ENCODE measurements at places on chromosomes 11 and 22. TPM values are rescaled to one million over a fixed set of nuclear protein-coding genes. Genes with fewer than 3 reads are reported as not detected.

DNA sequence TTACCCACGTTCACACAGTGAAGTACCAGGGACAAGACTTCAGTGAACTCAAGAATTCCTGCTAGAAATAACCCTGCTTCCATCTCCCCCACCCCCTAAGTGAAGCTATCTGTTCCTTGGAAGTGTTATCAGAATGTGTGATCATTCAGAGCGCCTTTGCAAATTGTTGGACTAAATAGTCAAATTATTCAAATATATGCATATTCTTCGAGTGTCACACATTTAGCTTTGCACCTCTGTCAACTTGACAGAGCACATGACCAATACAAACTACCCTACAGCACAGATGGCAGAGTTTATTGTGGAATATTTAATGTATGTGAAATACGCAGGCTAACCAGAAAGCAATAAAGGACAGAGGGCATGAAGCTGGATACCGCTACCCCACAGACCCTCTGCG is 2.6 kb upstream of the BDNF start:
- no peak for DNase-seq

Gene TXNRD2
- 40.7 TPM for total RNA-seq

Gene CST6
- 23.7 TPM for total RNA-seq

DNA sequence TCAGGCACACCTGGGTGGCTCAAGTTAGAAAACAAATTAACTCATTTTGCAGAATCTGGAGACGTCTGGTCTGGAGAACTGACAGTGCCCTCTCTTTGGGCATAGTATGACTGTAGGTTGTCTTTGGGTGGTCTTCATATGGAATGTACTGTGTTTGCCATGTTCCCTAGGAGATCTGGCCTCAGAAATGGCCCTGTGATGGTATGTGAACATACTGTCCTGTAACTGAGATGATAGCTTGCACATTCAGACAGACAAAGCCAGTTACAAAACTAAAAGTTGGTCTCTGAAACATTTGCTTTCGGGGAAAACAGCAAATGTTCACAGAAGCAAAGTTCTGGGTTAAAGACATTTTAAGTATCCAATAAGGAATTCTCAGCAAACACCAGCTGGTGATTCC is 29.7 kb downstream of the CD44 start:
- no peak for DNase-seq

Gene ADAMTS8
- total RNA-seq, result 39.1 TPM

GRCh38 chr11:62560566-62561103 is 13.1 kb downstream of the EEF1G start:
- DNase-seq, result peak; percentile 88

- peak; percentile 90 for DNase-seq
Measured at GRCh38 chr11:119206511-119207414, 624 bp downstream of the CBL start.

GRCh38 chr22:24125941-24126340 is 55.3 kb upstream of the SUSD2 start:
- no peak for DNase-seq

- DNase-seq, result no peak
Measured at GRCh38 chr22:39301926-39302325, 17.5 kb downstream of the RPL3 start.

DNA sequence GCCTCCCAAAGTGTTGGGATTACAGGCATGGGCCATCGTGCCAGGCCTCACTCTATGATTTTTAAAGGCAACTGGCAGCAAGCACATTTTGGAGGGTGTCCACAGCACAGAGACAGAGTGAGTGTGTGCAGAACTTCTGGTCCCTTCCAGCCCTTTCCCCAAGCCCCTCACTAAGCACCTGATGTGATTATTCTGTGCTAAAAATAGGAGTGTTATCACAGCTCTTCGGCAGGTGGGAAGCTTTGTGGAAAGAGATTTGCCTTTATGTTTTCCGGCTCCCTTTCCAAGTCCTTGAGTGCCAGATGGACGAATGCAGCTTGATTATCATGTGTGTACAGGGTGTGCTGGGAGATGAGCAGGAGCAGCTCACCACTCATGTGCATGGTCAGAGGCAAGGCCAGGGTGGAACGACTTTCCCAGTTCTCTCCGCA is 310.8 kb downstream of the DDX10 start:
- no peak for DNase-seq

- DNase-seq, result peak; percentile 75
Measured at GRCh38 chr11:123159183-123159857, 35.7 kb downstream of the CLMP start.

DNA sequence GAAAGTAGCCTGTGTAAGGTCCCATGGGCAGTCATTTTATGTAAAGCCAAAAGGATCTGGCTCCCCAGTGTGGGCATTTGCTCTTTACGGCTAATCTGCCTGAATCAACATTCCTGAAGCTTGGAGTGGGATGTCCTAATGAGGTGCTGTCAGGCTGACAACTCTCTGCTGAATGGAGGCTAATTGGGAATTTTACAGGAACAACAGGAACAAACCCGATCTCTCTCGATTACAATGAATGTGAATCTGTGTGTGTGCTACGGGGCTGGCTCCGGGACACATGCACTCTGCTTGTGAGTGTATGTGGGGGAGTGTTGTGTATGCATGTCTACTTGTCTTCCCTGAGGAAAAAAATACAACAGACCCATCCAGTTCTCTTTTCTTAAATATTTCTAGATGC is 415.2 kb downstream of the TENM4 start:
- DNase-seq, result no peak

DNA sequence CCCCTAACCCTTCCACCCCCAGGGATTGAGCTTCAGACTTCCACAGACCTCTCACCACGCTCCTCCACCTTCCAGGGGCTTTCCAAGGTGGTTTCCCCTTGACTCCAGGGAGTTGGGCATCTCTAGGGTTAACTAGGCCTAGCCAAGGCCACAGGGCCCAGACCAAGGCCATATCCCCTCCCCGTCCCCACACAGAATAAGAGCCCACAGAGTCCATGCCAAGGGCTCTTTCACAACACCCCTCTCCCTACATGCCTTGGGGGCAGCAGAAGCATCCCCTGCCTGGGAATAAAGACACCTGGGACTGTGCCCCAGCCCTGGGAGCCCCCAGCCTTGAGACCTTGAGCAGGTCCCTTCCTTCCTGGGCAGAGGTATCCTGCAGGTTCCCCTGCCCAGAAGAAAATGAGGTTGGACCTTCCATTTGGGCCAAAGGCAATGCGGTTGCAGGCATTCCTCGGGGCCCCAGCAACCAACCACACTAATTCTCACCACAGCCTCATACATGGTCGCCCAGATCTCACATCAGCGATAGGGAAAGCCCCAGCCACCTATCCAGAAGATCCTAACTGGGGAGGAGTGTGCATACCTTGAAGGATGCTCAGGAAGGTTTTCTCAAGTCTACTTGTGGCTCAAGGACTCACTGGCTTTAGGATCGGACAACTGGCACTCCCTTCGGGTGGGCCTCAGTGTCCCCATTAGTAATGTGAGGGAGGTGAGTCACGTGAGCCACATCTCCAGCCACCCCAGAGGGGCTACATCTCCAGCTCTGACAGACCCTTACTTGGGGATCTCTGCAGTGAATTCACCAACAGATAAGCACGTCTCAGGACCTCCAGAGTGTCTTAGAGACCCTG is 1.7 kb downstream of the GDPD5 start:
- no peak for DNase-seq

DNA sequence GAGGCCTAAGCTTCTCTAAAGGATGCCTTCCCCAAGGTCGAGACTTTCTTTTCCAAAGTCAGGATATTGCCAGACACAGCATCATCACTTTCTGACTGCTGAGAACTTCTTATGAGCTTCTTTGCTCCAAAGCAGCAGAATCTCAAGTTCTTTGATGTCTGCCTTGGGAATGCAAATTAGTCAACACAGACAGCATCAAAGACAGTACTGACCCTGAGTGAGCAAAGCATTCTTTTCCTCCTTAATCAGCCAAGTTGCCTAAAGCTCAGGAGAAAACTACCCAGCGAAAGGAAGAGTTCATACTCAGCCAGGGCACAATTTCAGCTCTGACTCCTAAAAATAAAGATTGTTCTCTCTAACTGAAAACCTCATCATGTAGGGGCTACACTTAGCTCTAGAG is 98.0 kb downstream of the SLC36A4 start:
- DNase-seq, result no peak

Gene BTG4
- total RNA-seq, result not detected

DNA sequence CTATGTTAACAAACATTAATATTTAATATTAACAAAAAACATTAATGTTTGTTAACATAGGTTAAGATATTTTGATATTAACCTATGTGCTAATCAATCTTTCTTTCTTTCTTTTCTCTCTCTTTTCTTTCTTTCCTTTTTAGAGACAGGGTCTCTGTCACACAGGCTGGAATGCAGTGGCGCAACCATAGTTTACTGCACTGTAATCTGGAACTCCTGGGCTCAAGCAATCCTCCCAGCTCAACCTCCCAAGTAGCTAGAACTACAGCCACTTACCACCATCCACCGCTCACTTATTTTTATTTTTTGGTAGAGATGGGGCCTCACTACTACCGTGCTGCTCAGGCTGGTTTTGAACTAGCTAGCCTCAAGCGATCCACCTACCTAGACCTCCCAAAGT is 13.2 kb downstream of the SIK3 start:
- DNase-seq, result no peak

DNA sequence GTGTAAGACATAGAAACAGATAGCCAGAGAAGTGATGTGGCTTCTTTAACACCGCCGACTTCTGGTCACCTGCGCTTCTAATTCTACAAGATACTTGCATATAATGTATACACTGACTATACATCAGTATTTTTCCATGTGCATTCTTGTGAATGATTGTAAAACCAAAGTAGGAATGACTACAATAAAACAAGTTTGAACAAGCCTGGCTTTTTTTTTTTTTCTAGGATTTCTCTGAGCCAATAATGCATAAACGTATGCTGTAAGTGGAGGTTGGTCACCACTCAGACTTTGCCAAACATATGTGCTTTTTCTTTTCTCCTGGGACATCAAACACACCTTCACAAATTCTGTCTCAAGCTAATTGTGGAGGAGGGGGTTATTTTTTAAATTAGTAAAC is 237.8 kb upstream of the KIRREL3 start:
- DNase-seq, result no peak

Gene SLC22A25
- not detected for total RNA-seq

Gene CDC42BPG
- 20.9 TPM for total RNA-seq

Gene FAM111A
- total RNA-seq, result 60.9 TPM

Gene CHADL
- total RNA-seq, result 3.4 TPM

DNA sequence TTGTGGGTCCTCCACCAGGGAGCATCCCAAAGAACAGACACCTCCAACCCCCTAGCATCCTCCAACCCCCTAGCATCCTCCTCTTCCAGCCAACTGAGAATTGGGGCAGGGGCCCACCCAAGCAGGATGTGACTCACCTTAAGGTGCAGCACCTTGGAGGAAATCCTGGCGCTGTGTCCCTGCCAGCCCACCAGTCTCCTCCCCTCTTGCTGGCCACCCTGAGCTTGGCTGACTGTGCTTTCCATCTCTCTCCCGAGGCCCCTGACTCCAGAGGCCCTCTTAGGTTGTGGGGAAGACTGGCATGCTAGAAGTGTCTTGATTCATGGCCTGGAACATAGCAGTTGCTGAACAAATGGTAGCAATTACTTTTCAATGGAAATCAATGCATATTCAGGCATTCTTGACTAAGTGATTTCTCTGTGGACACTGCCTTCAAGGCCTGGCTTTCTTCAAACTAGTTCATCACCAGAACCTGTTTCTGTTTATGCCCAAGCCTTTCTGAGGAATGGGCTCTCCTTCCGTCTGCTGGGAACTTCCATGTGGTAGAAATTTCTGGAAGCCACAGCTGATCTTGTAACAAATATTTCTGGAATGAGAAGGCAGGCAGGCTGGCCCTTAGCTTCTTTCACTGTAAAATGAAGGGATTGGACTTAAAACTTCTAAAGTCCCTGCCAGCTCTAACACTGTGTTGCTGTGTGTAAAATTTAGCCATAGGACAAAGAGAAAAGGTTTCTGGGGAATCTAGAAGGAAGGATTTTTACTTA is 60.5 kb downstream of the CEP164 start:
- no peak for DNase-seq

Gene BSX
- not detected for total RNA-seq

Gene ISX
- not detected for total RNA-seq

Measured in upper lobe of right lung (tissue), 1 donor.